ENCODE measurements at places on chromosomes 16 and 17.

GRCh38 chr16:50522324-50522723 is 25.9 kb upstream of the NKD1 start:
- DNase-seq = no peak

DNA sequence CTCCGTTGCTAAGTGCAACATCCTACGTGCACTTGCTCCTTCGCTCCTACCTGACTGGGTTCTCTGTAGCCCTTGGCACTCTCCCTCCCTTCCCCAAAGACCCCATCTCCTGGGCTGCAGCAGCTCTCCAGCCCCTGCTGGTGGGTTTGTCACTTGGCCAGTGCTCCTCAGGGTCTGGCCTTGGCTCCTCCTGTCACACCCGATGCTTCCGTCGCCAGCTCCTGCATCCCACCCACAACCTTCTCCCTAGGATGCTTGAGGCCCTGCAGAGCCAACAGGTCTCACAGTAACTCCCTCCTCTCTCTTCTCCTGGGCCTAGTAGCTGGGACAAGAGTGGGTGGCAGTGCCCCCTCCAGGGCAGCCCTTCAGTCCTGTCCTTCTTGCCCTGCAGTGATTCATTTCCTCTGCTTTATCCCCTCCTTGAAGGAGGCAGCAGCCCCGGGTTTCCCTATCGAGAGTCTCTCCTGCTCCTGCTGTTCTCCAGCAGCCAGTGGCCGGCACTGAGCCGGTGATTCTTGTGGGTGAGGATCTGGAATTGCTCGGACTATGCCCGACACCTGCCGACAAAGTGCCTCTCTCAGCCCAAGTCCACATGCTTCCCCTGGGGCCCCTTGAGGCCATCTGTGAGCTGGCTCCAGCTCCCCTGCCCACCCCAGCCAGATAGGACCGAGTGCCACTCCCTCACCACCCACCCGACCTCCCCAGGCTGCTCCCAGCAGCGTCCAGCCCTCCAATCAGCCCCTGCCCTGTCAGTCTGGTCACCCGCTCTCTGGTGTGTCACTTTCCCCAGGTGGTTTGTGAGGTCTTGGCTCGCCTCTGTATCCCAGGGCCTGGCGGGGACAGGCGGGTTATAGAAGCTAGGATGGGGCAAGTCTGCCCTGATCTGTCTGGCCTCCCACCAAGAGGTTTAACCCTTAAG is 3.8 kb downstream of the LITAFD start:
- no peak for DNase-seq

DNA sequence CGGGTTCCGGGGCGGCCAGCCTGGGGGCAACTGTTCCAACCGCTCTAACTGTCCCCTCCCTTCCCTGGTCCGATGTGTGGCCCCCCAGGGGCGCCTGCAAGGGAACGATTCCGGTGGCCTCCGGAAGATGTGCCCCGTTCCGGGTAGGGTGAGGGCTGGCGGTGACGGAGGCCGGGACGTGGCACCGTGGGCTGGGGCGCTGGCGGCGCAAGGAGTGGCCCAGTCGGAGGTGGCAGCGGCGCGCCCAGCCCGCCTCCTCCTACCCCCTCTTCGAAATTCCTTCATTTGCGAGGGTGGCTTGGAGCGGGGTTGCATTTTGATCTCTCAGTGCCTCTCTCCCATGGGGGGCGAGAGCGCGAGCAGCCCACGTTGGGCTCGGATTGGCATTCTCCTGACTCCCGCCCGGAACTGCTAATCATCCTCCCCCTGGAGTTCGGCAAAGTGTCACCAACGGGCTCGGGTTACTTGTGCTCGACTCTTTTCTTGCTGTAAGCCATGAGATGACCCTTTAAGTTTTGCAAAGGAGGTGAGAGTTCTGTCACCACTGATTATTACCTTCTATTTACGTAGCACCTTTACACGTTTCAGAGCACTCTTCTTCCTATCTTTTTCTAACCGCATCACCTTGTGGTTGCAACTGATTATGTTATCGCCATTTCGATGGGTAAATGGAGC is 622 bp downstream of the NDEL1 start:
- no peak for DNase-seq

- DNase-seq = no peak
Measured at GRCh38 chr16:50238868-50239301, 27.5 kb upstream of the ADCY7 start.
